Foreskin fibroblast (primary cell): ENCODE measurements at places on chromosomes 11 and 22.

DNA sequence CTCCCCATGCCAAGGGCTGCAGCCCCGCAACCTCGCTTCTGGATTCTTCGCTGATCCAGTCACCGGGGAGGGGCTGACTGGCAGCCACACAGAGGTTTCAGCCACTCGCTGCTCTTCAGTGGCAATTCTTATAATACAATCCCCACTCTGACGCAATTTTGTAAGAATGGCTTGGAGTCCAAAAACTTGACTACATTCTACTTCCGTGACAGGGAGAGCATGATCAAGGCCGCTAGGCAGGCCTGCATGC lies 14.9 kb downstream of the PPM1F start:
- DNase-seq: peak; percentile 94

DNA sequence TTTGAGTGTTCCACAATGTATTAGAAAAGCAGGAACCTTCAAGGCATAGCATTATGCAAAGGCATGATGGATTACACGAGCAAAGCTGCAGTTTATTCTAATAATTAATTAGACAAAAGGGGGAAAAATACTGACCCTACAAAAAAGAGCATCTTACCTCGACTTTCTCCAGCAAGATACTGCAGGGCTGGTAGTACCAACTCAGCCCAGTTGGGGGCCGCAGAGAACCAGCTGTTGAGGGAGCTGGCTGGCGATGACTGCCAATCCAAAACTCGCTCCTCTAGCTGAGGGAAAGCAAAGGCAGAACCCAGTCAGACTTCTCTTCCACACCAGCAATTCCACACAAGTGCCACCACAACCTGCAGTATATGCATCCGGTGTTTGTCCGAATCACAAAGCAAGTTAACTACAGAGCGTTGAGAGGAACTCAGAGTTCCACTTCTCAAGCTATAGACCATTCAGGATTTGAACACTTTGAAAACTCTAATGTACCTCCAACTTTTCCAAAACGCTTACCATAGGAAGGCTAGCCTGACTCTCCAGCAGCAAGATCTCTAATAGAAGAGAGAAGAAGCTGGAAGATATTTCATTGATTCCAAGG lies 13.7 kb downstream of the NFRKB start:
- peak; percentile 68 for DNase-seq

- no peak for DNase-seq
Measured at GRCh38 chr11:134532131-134532920, 120.3 kb upstream of the B3GAT1 start.

DNA sequence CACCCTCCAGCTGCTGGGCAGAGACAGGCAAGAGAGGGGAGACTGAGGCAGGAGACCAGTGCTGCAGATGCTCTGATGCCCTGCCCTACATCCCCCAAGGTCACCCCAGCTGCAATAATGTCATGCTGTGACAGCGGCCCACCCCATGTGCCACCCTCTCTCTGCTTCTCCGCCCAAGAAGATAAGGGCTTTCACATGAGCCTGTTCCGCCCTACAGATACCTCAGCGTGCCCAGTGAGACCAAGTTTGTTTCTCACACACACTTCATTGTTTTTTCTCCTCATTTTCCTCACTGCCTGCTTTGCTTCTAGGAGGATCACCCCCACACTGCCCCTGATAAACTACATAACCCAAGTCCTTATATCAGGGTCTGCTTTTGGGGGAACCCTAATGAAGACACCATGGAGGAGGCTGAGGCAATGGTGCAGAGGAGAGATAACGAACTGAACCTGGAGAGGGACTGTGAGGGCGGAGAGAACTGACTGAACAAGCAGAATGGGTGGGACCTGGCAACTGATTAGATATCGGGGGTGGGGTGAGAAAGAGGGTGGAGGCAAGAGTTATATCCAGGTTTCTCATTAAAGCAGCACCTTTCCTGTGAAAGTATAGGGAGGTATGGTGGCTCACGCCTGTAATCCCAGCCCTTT lies 37.5 kb upstream of the TSKU start:
- no peak for DNase-seq

GRCh38 chr11:119483341-119483880 lies 60.4 kb upstream of the THY1 start:
- DNase-seq: no peak

DNA sequence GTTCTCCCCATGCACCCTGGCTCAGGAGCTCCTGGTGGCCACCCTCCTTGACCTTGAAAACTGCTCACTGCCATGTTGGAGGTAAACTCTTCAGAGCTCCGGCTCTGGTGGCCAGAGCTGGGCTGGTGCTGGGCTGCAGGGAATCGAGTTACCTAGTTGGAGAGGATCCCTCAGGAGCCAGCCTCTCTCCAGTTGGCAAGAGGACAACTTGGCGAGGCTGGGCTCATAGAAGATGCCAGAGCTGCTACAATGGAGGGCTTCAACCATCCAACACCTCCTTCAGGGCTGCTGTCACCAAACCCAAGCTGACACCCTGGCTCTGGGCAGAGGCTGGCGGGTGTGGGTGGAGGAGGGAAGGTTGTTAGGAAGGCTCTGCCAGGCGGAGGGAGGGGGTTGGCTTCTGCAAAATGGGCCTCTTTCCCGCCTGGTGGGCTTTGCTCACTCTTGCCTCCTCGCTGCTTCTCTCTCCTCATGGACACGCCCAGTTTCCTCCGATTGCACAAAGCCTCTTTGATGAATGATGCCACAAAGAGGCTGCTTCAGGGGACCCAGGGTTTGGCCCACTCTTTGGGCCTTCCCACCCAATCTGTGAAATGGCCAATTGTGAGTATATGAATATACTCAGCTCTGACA lies 53.1 kb downstream of the THAP12 start:
- no peak for DNase-seq

DNA sequence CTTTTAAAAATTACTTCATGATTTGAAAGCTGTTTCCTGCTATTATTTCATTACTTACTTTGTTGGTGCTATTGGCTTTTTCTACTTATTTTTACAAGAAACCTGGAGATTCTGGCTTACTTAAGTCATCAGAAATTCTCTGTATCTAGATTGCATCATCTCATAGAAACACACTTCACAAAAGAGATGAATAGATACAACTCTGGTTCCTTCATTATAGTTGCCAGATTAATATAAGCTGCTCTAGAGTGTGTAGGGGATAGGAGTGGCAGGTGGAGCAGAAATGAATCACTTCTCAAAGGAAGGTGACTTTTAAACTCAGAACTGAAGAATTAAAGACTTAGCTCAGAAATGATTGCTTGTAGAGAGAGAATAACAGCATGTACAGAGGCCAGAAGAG lies 20.0 kb downstream of the CYP2R1 start:
- no peak for DNase-seq

DNA sequence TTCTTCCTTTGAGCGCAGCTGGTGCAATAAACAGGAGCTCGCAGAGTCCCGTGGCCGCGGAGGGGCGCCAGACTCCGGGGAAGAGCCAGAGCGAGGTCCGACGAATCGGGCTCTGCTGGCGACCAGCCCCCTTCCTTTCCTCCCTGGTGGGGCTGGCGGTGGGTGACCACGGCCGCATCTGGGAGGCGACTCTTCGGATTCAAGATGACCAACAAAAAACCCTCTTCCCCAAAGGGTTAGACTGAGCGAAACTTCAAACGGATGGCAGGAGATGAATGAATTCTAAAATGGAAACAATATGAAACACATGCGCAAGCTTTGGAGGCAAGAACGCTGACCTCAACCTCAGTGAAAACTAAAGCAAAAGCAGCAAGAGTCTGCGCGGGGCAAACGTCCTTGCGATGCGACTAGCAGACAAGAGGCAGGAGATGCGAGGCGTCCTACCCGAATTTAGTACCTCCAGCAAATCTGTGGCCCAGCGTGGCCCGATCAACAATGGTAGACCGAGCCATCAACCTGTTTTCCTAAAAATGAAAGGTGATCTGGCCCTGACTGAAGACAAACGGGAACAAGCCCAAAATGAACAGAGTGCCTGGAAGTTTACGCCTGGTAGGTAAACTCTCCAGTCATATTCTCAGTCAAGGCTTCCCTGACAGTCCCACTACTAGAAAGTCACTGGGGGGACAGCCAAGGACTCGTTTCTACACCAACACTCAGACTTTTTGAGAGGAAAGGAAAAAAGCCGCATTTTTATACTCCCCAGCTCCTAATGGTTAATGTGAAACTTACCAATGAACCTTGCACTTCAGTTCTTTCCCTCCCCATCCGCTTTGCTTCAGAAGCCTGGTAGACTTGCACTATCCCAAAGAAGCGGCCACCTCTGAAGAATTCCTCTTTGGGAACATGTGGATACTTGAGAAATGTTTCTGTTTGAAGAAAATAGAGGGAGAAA lies 11.6 kb downstream of the MMP3 start:
- peak; percentile 67 for DNase-seq

DNA sequence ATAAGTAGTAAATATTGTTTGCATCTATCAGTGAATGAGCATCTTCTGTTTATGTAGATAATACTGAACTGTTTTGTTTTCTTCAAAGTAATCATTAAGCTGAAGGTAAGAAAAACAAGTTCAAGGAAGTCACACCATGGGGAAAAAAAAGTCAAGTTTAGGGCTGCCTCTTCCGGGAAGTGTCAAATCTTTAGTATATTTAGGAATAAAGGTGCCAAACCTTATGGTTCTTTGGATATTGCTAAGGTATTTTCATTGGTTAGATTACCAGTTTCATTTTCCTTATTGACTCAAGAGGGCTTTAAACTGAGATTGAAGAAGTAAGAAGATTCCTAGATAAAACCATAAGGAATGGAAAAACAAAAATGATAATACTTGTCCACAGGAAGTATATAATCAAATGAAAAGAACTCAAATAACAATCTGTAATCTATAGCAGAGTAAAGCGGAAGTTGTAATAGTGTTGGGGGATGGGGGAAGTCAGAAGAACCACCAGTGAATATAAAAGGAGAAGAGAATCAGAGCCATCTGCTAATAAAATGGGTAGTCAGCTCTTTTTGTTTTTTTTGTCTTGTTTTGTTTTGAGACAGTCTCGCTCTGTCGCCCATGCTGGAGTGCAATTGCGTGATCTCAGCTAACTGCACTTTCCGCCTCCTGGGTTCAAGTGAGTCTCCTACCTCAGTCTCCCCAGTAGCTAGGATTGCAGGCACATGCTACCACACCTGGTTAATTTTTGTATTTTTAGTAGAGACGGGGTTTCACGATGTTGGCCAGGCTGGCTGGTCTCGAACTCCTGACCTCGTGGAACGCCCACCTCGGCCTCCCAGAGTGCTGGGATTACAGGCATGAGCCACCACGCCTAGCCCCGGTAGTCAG lies 2.3 kb downstream of the ATM start:
- no peak for DNase-seq

DNA sequence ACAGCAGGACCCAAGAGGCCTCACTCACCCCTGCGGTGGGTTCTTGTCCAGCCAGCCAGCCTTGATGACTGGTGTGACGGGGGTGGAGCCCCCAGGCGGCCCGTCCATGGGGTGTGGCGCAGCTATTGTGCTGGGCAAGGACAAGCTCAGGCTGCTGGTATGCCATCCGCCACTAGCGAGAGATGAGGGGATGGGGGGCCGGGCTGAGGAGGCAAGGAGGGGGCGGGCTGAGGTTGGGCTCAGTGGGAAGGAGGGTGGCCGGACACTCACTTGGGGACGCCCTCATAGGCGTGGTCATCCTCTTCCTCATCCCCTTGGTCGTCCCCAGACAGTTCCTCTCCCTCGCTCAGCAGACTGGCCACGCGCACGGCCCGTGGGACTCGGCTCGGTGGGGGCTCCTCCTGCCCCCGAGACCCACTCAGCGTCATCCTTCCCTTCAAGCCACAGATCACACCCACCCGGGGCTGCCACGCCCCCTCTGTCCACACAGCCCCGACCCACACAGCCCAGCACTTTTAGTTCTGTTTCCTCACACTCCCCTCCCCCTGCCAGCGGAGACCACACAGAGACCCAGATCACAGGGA lies 38.0 kb upstream of the PDE2A start:
- DNase-seq: no peak

- DNase-seq: peak; percentile 95
Measured at GRCh38 chr22:18023509-18024275, 669 bp downstream of the MICAL3 start.

DNA sequence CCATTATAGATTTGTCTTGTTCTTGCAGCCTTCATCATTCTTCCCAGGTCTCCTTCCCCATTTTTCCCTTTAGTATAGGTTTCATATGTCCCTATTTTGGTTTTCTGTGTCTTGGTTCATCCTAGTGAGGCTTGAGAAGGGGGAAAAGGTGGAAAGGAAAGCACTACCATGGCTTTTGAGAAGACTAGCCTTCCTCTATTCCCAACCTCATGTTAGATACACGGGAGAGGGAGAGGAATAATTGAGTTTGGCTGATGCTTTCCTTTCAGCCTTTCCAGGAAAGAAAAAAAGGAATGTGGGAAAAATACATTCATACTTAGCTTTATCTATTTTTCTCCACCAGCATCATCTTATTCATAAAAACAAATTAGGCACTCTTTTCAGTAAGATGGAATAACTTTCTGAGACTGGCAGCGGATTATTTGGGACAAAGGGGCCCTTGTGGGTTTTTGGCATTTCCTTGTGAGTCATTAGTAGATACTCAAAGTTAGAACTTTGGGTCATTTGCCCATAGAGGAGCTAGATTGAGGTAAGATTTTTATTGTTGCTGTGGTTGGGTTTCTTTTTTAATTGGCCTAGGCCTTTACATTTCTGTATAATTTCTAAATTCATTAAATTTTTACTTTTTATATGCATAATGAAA lies 23.8 kb downstream of the CAPRIN1 start:
- DNase-seq: peak; percentile 67

DNA sequence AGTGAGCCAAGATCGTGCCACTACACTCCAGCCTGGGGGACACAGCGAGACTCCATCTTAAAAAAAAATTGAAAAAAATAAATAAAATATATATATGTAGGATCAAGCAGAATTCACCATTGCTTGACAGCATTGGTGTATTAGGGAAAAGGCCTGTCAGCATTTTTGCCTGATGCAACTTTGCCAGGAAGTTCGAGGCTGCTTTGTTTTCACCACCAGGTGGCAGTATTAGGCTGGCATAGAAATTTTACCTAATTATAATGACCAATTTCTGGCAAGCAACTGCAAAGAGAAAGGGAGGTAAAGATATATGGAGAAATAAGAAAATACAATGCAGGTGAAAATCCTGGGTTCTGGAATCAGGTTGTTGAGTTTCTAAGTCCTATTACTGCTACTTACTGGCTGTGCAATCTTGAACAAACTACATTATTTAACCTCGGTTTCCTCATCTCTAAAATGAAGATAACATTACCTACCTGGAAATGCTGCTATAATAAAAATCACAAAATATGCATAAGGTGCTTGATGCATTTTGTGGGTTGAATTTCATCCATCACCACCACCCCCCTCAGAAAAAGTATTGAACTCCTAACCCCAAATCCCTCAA lies 24.7 kb downstream of the LAYN start:
- DNase-seq: peak; percentile 87

DNA sequence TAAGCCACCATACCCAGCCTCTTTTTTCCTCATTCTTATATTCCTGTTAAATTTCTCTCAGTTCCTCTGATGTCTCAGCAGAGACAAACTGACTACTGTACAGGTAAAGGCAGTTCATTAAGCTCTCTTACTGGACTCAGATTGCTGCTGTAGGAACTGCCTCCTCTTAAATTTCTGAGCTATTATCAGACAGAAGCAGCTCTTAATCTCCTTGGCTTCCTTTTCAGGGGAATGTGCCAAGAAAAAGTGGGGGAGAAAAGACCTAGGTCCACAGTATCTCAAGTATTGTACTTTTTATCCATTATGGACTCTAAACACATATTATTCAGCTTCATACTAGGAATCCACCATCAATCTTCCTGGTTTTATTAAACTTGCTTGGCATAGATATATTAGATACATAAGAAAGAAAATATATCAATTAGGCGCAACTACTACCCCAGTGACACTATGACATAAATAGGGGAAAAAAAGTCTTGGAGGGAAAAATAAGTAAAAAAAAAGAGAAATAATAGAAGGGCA lies 26.1 kb downstream of the MRTFA start:
- DNase-seq: no peak
